ENCODE measurements at places on chromosomes 3 and 15.

- no peak for DNase-seq
Measured at GRCh38 chr3:16359331-16359730, 94.3 kb downstream of the OXNAD1 start.

GRCh38 chr3:131962982-131963381 lies 71.8 kb downstream of the CPNE4 start:
- DNase-seq = no peak

DNA sequence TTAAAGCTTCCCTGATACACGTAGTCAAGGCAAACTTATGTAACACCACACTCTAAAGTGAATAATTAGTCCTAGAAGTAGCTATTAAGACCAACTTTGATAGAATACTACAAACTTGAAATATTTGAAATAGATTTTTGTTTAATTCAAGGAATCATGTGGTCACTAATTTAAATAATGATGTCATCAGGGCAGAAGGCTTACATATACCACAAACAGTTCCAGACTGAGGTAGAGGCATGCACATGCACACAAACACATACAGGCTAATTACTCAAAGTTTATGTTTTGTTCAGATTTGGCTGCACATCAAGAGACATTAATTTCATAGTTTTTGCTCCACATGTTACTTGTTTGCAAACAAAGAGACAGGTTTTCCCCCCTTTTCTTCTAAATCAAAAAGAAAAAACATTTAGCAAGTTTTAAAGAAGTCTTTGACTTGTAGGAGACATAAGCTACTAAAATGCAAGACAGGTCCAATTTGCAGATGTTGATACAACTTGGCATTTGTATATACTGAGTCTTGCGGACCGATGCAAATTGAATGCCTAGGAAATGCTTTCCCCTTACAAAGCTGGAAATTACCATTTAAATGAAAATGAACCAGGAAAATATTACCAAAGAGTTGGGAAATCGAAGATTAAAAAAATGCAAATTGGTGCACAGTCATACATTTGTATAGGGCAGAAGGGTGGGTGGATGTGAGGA lies 594.8 kb downstream of the MAGI1 start:
- DNase-seq = no peak

GRCh38 chr3:172189987-172190603 lies 150.7 kb downstream of the FNDC3B start:
- no peak for DNase-seq

- no peak for DNase-seq
Measured at GRCh38 chr3:18723206-18723810, 298.2 kb upstream of the SATB1 start.

- no peak for DNase-seq
Measured at GRCh38 chr3:120634539-120634938, 38.4 kb downstream of the NDUFB4 start.

GRCh38 chr15:89928421-89928820 lies 15.7 kb upstream of the ARPIN start:
- no peak for DNase-seq

GRCh38 chr15:88341006-88341405 lies 84.5 kb upstream of the NTRK3 start:
- DNase-seq = no peak

DNA sequence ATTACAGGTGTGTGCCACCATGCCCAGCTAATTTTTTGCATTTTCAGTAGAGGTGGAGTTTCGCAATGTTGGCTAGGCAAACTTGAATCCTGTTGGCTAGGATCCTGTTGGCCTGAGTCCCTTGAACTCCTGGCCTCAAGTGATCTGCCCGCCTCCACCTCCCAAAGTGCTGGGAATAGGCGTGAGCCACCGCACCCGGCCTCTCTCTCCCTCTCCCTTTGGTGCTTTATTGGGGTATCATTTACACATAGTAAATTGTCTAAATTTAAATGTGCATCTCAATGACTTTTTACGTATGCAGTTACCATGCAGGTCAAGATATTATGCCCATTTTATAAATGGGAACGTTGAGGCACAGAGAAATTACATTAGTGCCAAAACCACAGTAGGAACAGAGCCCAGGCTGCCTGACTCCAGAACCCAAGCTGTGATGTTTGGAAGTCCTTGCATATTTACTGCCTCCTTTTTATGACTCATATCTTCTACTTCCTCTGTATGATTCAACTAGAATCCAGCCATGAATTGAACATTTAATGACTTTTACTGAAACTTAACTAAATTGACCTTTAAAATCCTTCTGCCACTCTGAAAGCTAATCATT lies 34.0 kb upstream of the RPP14 start:
- DNase-seq = no peak

GRCh38 chr3:103532986-103533385 lies 1098.2 kb downstream of the ZPLD1 start:
- no peak for DNase-seq

- no peak for DNase-seq
Measured at GRCh38 chr15:74109713-74110112, 20.7 kb upstream of the ISLR2 start.

DNA sequence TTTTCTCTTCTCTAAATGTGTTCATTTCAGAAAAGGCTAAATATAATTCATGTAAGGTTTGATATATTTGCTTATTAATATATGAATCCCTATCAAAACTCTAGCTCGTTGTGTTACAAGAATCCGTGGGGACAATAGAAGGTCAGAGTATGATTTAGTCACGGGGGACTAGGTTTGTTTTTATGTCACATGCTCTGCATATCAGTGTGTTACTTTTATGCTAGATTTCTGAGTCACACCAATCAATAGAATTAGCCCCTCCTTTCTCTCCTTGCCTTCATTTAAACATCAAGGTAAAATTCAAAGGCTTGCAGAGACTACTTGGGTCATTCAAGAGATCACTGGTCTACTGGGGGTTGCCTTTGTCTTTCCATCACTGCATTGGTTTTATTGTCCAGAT lies 636.1 kb downstream of the NR2F2 start:
- no peak for DNase-seq

- DNase-seq = no peak
Measured at GRCh38 chr3:184485241-184485640, 76.3 kb upstream of the EPHB3 start.

GRCh38 chr3:176375519-176375918 lies 821.8 kb downstream of the TBL1XR1 start:
- DNase-seq = no peak

- DNase-seq = no peak
Measured at GRCh38 chr3:149199474-149199873, 22.2 kb downstream of the CP start.

GRCh38 chr15:76181705-76182107 lies 121.9 kb downstream of the TMEM266 start:
- DNase-seq = peak; percentile 44

DNA sequence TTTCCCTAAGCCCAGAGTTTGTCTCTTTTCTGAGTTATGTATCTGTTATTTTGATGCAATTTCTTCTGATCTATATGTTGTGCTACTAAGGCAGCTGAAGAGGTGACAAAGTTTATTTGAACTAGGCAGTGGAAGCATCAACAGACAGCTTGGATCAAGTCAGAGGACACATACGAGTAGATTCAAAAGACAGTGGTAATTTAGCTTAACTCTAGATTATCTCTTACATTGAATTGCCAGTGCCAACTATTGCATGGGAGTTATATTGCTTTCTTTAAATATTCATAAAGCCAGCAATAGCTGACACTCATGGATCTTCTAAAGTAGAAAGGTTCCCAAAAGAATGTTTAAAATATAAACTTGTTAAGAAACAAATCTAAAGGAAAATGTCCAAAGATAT lies 37.3 kb upstream of the CCDC66 start:
- DNase-seq = no peak

DNA sequence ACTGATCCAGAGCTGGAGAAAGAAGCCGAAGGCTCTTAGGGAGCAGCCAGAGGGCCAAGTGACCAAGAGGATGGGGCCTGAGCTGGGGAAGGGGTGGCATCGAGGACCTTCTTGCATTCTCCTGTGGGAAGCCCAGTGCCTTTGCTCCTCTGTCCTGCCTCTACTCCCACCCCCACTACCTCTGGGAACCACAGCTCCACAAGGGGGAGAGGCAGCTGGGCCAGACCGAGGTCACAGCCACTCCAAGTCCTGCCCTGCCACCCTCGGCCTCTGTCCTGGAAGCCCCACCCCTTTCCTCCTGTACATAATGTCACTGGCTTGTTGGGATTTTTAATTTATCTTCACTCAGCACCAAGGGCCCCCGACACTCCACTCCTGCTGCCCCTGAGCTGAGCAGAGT lies 9.5 kb downstream of the CHRD start:
- no peak for DNase-seq

DNA sequence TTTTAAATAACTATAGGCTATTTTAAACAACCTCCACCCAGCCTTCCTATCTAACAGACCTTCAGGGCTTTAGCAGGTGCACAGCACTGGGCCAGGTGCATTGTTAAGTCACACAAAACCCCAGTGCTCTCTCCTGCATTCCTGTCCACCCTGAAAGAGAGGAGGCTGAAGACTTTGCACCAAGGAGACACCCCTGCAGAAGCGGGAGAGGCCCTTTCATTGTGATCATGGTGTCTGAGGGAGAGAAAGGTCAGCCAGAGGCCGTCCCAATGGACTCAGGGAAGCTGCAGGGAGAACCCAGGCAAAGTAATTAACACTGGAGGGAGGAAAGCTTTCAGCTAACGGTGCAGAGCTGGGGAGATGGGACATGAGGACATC lies 5.2 kb downstream of the LRIG1 start:
- no peak for DNase-seq

GRCh38 chr3:67529337-67529736 lies 125.1 kb downstream of the SUCLG2 start:
- DNase-seq = no peak

GRCh38 chr15:78021761-78022160 lies 55.8 kb downstream of the TBC1D2B start:
- no peak for DNase-seq

DNA sequence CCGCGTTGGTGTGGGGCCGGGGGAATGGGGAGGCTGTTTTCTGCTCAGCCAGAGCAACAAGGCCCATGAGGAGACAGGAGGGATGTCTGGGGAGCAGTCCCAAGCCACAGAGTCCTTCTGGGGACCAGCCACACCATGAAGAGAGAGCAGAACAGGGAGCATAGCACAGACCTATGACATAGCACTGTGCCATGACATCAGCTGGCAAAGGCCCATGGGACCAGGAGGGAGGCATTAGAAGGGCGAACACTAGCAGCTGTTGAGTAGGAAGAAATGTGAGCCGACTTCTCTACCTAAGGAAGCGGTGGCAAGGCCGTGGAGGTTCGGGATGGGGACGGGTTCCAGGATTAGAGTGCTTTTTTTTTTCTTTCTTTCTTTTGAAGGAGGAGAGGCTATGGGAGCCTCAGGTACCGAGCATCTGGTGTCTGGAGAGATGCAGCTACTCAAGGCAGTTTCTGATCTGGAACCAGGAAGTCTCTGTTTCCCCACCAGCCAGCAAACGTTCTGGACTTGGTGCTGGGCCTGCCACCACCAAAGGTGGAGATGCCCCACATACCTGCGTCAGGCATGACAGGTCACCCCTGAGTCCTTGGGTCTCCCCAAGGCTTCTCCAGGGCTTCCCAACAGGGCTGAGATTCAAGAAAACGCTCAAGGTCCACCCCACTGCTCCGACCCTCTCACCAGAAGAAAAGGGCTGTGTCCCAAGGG lies 77.3 kb upstream of the CGNL1 start:
- DNase-seq = no peak

- DNase-seq = no peak
Measured at GRCh38 chr15:43187544-43188155, 2.4 kb downstream of the CCNDBP1 start.

DNA sequence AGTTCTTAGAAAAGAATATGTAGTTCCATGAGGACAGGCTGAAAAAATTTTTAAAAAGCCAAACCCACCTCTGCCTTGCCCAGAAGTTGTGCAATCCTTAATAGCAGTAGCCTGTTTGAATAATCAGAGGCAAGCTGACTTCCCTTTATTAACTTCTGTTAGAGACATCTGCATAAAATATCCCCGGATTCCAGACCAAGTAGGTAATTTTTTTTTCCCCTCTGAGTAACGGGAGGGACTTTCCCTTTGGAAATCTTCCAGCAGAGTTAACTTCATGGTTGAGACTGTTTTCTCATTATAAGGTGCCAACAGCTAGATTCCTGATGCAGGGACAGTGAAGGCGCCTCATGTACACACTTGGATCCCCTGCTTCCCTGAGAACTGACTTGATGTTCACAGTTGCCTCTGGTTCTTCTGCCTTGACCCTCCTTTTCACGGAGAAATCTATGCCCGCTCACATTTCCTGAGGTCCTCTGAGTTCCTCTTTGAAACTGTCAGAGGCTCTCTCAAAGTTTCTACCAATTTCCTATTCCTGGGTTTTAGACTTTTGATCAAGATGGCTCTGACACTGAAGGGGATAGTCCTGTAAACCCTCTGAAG lies 227.6 kb upstream of the BHLHE40 start:
- DNase-seq = no peak

DNA sequence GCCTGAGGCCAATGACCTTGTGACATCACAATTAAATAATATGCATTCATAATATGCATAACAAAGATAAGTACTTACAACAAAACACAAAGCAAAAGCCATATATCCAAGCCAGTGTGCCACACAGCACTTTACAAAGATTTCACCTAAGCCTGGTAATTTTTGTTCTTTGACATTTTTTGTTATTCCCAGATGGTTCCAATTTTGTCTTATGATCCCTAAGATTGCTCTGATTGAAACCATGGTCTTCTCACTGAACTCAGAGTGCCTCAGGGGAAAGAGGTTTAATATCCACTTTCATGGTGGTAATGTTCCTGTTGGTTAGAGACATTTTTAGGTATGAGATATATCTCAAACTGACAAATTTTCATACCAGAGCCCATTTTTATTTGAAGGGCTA lies 29.1 kb downstream of the RETNLB start:
- no peak for DNase-seq

GRCh38 chr3:170277833-170278580 lies 55.8 kb downstream of the PRKCI start:
- no peak for DNase-seq

DNA sequence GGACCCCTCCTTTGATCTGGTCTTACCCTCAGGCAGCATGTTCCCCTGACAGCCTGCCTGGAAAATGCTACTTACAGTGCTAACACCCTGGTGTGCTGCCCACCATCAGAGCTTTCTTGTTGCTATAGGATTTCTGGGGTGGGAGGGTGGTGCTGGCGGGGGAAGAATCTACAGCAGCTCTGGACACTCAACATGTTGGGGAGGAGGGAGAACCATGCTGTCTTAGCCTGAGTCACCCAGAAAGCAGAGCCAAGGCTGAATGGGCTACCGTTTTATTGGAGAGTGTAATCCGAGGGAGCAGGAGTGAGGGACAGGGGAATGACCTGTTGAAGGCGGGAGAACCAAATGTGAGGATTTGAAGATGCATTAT lies 45.6 kb downstream of the MFSD1 start:
- no peak for DNase-seq

DNA sequence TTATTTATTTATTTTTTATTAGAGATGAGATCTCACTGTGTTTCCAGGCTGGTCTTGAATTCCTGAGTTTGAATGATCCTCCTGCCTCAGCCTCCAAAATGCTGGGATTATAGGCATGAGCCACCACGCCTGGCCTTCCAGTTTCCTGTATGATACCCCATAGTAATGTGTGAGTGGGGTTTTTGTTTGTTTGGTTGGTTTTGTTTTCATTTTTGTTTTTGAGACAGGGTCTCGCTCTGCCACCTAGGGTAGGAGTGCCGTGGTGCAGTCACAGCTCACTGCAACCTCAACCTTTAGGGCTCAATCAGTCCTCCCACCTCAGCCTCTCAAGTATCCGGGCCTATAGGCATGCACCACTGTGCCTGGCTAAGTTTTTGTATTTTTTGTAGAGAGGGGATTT lies 30.9 kb downstream of the GOLM2 start:
- no peak for DNase-seq

- DNase-seq = no peak
Measured at GRCh38 chr15:48406266-48406891, 75.2 kb downstream of the DUT start.

GRCh38 chr3:71545330-71545729 lies 38.2 kb downstream of the FOXP1 start:
- no peak for DNase-seq

Data from GM12892 (cell line).